ENCODE measurements at places on chromosomes 7 and 10.

DNA sequence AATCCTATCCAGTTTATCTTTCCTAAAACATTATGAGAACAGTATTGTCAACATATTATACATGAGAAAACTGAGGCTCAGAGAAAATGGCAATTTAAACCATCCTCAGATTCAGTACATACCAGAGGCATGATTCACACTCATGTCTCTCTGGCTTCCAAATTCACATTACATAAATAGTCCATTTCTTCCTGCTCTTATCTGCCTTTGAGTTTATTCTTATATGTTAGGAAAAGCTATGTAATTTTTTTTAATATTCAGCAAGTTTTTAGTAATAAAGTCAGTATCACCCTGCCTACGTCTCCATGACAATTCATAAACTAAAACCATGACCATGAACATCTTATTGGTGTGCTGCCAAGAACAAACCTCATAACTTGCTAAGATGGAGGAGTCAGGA is 1260.2 kb upstream of the SORCS1 start:
- no peak for DNase-seq

DNA sequence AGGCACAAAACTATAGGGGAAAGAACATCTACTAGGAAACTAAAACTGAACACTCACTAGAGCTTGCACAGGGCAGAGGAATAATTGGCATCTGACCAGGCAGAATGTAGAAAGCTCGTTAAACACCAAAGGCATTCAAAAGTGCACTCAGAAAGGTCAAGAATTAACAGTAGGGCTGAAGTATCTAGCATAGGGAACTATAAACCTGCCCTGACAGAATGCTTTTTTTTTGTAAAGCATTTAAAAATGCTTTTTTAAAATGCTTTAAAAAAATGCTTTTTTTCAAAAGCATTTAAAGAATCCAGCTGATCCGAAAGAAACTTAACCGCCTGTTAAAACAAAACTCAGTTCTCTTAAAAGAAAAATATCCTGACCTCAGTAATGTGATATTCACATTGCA is 74.6 kb upstream of the EGFR start:
- DNase-seq, result no peak

- no peak for DNase-seq
These were observed 14.6 kb downstream of the IFIT3 start for GRCh38 chr10:89342206-89342958.

- no peak for DNase-seq
These were observed 245.9 kb downstream of the MTERF1 start for GRCh38 chr7:91634485-91635177.

- DNase-seq, result no peak
These were observed 133.6 kb downstream of the GRK5 start for GRCh38 chr10:119340893-119341458.

All from hematopoietic multipotent progenitor cell (in vitro differentiated cells).